CD4-positive, CD25-positive, alpha-beta regulatory T cell (primary cell): ENCODE measurements at places on chromosomes 4 and X. TPM values are rescaled to one million over a fixed set of nuclear protein-coding genes. Genes with fewer than 3 reads are reported as not detected.

- peak overlapping the region; percentile 2 for H3K4me3 ChIP-seq
- no peaks in the 10 kb centered on the region for H3K36me3 ChIP-seq
- H3K27me3 ChIP-seq: no peaks in the 10 kb centered on the region
These were observed 602.8 kb upstream of the DIPK2B start for GRCh38 chrX:45803383-45803921.

- H3K4me3 ChIP-seq: no peak overlapping the region
- no peak overlapping the region for H3K27ac ChIP-seq
- no peaks in the 10 kb centered on the region for H3K36me3 ChIP-seq
- no peaks in the 10 kb centered on the region for H3K4me1 ChIP-seq
These were observed 55.9 kb downstream of the STOX2 start for GRCh38 chr4:183960962-183961541.

DNA sequence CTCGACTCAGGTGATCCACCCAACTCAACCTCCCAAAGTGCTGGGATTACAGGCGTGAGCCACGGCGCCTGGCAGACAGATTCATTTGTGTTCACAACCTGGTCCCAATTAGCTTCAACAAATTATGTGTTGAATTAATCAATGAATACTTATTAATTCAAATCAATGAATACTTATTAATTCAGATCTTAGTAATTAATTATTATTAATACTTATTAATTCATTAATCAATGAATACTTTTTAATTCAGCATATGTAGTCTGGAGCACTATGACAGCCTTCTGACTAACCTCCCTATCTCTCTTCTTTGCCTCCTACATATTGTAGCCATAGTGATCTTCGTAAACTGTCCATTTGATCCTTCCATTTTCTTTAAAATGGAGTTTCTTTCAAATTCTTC, 56.7 kb upstream of the RBPJ start:
- no peaks in the 10 kb centered on the region for H3K27me3 ChIP-seq
- H3K4me1 ChIP-seq: no peaks in the 10 kb centered on the region
- no peak for DNase-seq

GRCh38 chr4:109972786-109973528, 60.3 kb downstream of the EGF start:
- H3K4me3 ChIP-seq: no peak overlapping the region
- no peaks in the 10 kb centered on the region for H3K36me3 ChIP-seq
- no peak overlapping the region for H3K27ac ChIP-seq
- peaks cover 3% of the 10 kb centered on the region for H3K4me1 ChIP-seq
- DNase-seq: no peak
- H3K27me3 ChIP-seq: peaks cover 12% of the 10 kb centered on the region

- no peak overlapping the region for H3K4me3 ChIP-seq
- H3K27me3 ChIP-seq: no peaks in the 10 kb centered on the region
- H3K4me1 ChIP-seq: no peaks in the 10 kb centered on the region
- no peak overlapping the region for H3K27ac ChIP-seq
- no peak for DNase-seq
These were observed 326.2 kb upstream of the SLIT2 start for GRCh38 chr4:19925516-19925915.

- no peaks in the 10 kb centered on the region for H3K4me1 ChIP-seq
- H3K27me3 ChIP-seq: no peaks in the 10 kb centered on the region
- no peak overlapping the region for H3K4me3 ChIP-seq
- DNase-seq: no peak
- no peak overlapping the region for H3K27ac ChIP-seq
These were observed 177.8 kb upstream of the ATP6AP2 start for GRCh38 chrX:40402831-40403533.

- H3K27ac ChIP-seq: no peak overlapping the region
- no peaks in the 10 kb centered on the region for H3K36me3 ChIP-seq
- DNase-seq: no peak
- no peaks in the 10 kb centered on the region for H3K27me3 ChIP-seq
- no peak overlapping the region for H3K4me3 ChIP-seq
- no peaks in the 10 kb centered on the region for H3K4me1 ChIP-seq
These were observed 17.8 kb upstream of the MAGED4 start for GRCh38 chrX:52166840-52167239.

- H3K27me3 ChIP-seq: no peaks in the 10 kb centered on the region
- peaks cover 16% of the 10 kb centered on the region for H3K4me1 ChIP-seq
- no peaks in the 10 kb centered on the region for H3K36me3 ChIP-seq
- DNase-seq: no peak
- H3K4me3 ChIP-seq: peak overlapping the region; percentile 95
These were observed 1.5 kb downstream of the MAGT1 start for GRCh38 chrX:77893713-77894112.

DNA sequence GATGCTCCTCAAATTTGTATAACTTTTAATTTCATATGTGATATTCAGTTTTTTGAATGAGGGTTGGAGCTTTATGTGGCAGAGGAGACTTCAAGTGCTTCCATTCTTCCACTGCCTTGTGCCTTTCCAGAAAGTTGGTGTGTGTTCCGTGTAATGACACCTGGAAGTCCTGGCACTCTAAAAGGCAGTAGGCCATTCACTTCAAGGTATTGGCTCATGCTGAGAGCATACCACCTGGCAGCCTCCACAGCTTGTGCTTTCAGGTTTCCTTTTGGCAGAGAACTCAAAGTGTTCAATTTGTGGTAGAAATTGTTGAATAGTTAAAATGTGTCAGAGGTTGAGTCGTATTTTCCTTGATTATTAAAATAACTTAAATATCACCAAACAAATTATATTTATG, 49.6 kb downstream of the GRIA2 start:
- no peaks in the 10 kb centered on the region for H3K4me1 ChIP-seq
- no peak for DNase-seq
- no peaks in the 10 kb centered on the region for H3K27me3 ChIP-seq
- H3K36me3 ChIP-seq: no peaks in the 10 kb centered on the region
- H3K27ac ChIP-seq: no peak overlapping the region

- H3K4me1 ChIP-seq: no peaks in the 10 kb centered on the region
- H3K27ac ChIP-seq: no peak overlapping the region
- H3K4me3 ChIP-seq: no peak overlapping the region
- H3K27me3 ChIP-seq: no peaks in the 10 kb centered on the region
- no peak for DNase-seq
These were observed 38.7 kb downstream of the GLRB start for GRCh38 chr4:157114671-157115070.

- peaks cover 3% of the 10 kb centered on the region for H3K27me3 ChIP-seq
- H3K4me3 ChIP-seq: no peak overlapping the region
- H3K27ac ChIP-seq: no peak overlapping the region
- no peak for DNase-seq
- H3K4me1 ChIP-seq: no peaks in the 10 kb centered on the region
These were observed 36.3 kb upstream of the GATB start for GRCh38 chr4:151797131-151797530.

GRCh38 chr4:188660796-188661195, 521.6 kb downstream of the TRIML1 start:
- H3K4me1 ChIP-seq: no peaks in the 10 kb centered on the region
- H3K36me3 ChIP-seq: no peaks in the 10 kb centered on the region
- H3K27me3 ChIP-seq: no peaks in the 10 kb centered on the region
- H3K27ac ChIP-seq: no peak overlapping the region
- no peak for DNase-seq

- H3K4me1 ChIP-seq: no peaks in the 10 kb centered on the region
- DNase-seq: no peak
- H3K36me3 ChIP-seq: no peaks in the 10 kb centered on the region
- H3K27me3 ChIP-seq: no peaks in the 10 kb centered on the region
- H3K27ac ChIP-seq: no peak overlapping the region
- H3K4me3 ChIP-seq: no peak overlapping the region
These were observed 57.3 kb upstream of the TCEAL2 start for GRCh38 chrX:102067966-102068723.

DNA sequence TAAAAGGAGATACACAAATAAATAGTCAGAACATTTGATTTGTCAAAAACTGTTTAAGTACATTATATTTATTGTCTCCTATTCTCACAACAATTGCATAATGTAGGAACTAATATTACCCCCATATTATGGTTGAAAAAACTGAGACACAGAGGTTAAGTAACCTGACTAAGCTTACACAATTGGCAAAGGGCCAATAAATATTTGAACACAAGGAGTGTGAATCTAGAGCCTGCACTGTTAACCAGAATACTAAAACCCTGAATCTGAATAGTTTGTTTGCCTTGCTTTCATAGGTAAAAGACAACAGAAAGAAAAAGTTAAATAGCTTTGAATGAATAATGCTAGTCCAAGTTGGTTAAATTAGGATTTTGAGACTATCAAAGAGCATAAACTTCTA, 55.2 kb downstream of the IL13RA2 start:
- H3K4me1 ChIP-seq: no peaks in the 10 kb centered on the region
- DNase-seq: no peak
- no peak overlapping the region for H3K4me3 ChIP-seq
- H3K27ac ChIP-seq: no peak overlapping the region
- no peaks in the 10 kb centered on the region for H3K27me3 ChIP-seq

DNA sequence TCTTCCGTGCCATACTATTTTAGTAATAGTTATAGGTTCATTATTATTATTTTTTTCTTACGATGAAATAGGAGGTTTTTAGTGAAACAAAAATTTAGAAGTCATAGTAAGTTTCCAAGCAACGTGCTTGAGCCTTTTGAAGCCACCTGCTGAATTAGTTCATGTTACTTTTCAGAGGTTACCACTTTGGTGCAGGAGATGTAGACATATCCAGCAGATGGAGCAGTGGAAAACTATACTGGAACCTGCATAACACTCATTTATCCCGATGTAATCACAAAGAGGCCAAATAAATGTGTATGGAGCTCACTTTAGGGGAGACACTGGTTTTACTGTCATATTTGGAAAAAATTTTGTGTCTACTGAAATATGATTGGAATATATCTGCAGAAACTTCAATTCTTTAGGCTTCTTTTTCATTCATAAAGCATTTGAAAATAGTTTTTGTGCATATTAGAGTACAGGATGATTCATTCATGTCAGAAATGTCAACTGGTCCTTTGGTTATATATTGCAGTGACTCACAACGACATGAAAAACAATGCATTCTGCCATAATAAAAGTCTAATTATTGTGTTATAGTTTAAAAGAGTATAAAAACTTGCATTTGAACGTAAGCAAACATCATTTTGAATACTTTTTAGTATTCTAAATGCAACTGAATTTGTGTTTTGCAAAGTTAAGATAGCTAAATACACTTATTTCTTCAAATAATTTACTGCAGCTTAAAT, 2182.9 kb upstream of the TENM3 start:
- H3K4me1 ChIP-seq: no peaks in the 10 kb centered on the region
- H3K4me3 ChIP-seq: no peak overlapping the region
- no peaks in the 10 kb centered on the region for H3K36me3 ChIP-seq
- no peak for DNase-seq
- peaks cover 17% of the 10 kb centered on the region for H3K27me3 ChIP-seq

- no peak overlapping the region for H3K4me3 ChIP-seq
- H3K27ac ChIP-seq: no peak overlapping the region
- H3K4me1 ChIP-seq: no peaks in the 10 kb centered on the region
These were observed 17.5 kb downstream of the PRSS12 start for GRCh38 chr4:118335324-118335723.

GRCh38 chr4:10589799-10590198, 94.8 kb downstream of the CLNK start:
- DNase-seq: no peak
- peaks cover 20% of the 10 kb centered on the region for H3K4me1 ChIP-seq
- no peaks in the 10 kb centered on the region for H3K36me3 ChIP-seq
- H3K4me3 ChIP-seq: no peak overlapping the region
- H3K27ac ChIP-seq: no peak overlapping the region

GRCh38 chr4:138925495-138925894, 90.1 kb upstream of the NOCT start:
- peaks cover under 1% of the 10 kb centered on the region for H3K27me3 ChIP-seq
- DNase-seq: no peak
- H3K4me3 ChIP-seq: no peak overlapping the region
- H3K36me3 ChIP-seq: no peaks in the 10 kb centered on the region
- no peaks in the 10 kb centered on the region for H3K4me1 ChIP-seq
- no peak overlapping the region for H3K27ac ChIP-seq

GRCh38 chr4:37447886-37448285, 203.3 kb downstream of the NWD2 start:
- H3K27ac ChIP-seq: no peak overlapping the region
- H3K4me1 ChIP-seq: no peaks in the 10 kb centered on the region
- no peak overlapping the region for H3K4me3 ChIP-seq
- no peak for DNase-seq

DNA sequence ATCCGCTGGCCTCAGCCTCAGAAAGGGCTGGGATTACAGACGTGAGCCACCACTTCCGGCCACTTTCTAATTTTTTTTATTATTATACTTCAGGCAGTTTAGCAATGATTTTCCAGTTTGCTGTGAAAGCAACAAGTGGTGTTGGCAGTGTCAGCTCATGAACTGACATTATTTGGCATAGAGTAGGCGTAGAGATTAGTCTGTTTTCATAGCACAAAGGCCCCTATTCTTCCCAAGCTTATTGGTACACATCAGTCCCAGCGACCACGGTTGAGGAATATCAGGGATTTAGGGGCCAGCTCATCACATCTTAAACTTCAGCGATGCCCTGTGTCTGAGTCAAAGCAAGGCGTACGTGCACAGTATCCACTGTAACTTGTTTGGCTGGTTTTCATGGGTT, 53.0 kb upstream of the RASSF6 start:
- H3K4me3 ChIP-seq: no peak overlapping the region
- no peak overlapping the region for H3K27ac ChIP-seq
- H3K36me3 ChIP-seq: no peaks in the 10 kb centered on the region
- H3K4me1 ChIP-seq: no peaks in the 10 kb centered on the region

GRCh38 chr4:38387348-38387747, 276.7 kb upstream of the KLF3 start:
- no peaks in the 10 kb centered on the region for H3K27me3 ChIP-seq
- no peaks in the 10 kb centered on the region for H3K4me1 ChIP-seq
- H3K36me3 ChIP-seq: no peaks in the 10 kb centered on the region
- H3K4me3 ChIP-seq: no peak overlapping the region

DNA sequence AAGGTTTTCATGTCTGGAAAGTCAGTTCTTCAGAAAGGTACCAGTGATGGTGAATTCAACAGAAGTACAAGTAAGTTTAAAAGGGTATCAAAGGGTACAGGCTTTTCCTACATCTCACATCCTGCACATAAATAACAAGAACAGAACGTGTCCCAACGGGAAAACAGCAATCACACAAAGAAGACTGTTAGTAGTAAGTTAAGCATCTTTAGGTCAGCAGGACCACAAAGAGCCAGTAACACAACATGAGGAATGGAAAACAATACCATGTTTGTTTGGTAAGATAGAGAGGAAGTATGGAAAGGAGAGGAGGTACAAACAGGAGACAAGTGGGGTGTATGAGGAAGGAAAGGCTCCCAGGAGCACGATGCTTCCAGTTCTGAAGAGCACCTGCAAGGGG, 43.2 kb downstream of the SAT1 start:
- H3K36me3 ChIP-seq: no peaks in the 10 kb centered on the region
- no peak overlapping the region for H3K27ac ChIP-seq

SPP1 gene
- not detected for total RNA-seq

MTCP1 gene
- 16.1 TPM for total RNA-seq

SPANXN4 gene
- total RNA-seq: not detected

WDR44 gene
- 23.5 TPM for total RNA-seq

NRK gene
- total RNA-seq: not detected

CXorf49 gene
- total RNA-seq: not detected

CYBB gene
- 0.25 TPM for total RNA-seq

RENBP gene
- total RNA-seq: 15.3 TPM

ANXA3 gene
- not detected for total RNA-seq

LNX1 gene
- total RNA-seq: not detected

TKTL2 gene
- total RNA-seq: not detected
